ENCODE measurements at places on chromosomes 2 and 18. TPM values are rescaled to one million over a fixed set of nuclear protein-coding genes. Genes with fewer than 3 reads are reported as not detected.
A peak's percentile ranks its signal among the peaks of the same experiment; 100 is the strongest.

GRCh38 chr2:64626963-64627760 is 26.6 kb downstream of the SERTAD2 start:
- DNase-seq: no peak

GRCh38 chr2:190881598-190882410 is 1.2 kb downstream of the GLS start:
- peak; percentile 83 for DNase-seq

GRCh38 chr2:237227592-237228280 is 142.0 kb downstream of the COPS8 start:
- DNase-seq: peak; percentile 95

DNA sequence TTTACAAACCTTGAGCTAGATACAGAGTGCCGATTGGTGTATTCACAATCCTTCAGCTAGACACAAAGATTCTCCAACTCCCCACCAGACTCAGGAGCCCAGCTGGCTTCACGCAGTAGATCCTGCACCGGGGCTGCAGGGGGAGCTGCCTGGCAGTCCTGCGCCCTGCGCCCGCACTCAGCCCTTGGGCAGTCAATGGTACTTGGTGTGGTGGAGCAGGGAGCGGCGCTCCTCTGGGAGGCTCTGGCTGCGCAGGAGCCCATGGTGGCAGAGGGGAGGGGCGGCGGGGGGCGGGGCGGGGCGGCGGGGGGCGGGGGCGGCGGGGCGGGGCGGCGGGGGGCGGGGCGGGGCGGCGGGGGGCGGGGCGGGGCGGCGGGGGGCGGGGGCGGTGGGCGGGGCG is 923.4 kb downstream of the SOCS6 start:
- DNase-seq: peak; percentile 18

- DNase-seq: no peak
Observed at GRCh38 chr2:15965564-15966019, 25.2 kb downstream of the MYCN start.

DNA sequence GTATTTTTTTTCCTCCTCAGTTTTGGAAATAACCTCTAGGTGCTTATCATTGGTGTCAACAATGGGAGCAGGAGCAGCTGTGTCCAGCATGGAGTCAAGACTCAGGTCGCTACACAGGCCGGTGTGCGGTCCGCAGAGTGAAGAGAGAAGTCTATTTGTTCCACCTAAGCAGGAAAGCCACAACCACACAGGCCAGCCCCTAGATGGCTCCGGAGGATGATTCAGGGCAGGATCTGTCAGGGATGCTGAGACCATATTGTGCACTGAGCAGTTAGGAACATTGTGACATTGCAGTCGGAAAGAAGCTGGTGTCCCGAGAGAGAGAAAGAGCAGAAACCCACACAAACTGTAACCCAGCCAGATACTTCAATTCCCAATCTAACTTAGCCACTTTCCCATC is 136.9 kb downstream of the GAREM1 start:
- no peak for DNase-seq

- DNase-seq: no peak
Observed at GRCh38 chr2:230205034-230205433, 14.8 kb downstream of the SP110 start.

MOGAT1 gene
- total RNA-seq: not detected

Data from Daoy (cell line).